ENCODE measurements at places on chromosomes 1 and 21.

GRCh38 chr1:13801655-13802486 lies 101.9 kb downstream of the PRDM2 start:
- H3K36me3 ChIP-seq: peaks cover 15% of the 10 kb centered on the region
- no peaks in the 10 kb centered on the region for H3K27me3 ChIP-seq
- no peak overlapping the region for H3K27ac ChIP-seq
- no peak for DNase-seq
- H3K4me1 ChIP-seq: no peaks in the 10 kb centered on the region

DNA sequence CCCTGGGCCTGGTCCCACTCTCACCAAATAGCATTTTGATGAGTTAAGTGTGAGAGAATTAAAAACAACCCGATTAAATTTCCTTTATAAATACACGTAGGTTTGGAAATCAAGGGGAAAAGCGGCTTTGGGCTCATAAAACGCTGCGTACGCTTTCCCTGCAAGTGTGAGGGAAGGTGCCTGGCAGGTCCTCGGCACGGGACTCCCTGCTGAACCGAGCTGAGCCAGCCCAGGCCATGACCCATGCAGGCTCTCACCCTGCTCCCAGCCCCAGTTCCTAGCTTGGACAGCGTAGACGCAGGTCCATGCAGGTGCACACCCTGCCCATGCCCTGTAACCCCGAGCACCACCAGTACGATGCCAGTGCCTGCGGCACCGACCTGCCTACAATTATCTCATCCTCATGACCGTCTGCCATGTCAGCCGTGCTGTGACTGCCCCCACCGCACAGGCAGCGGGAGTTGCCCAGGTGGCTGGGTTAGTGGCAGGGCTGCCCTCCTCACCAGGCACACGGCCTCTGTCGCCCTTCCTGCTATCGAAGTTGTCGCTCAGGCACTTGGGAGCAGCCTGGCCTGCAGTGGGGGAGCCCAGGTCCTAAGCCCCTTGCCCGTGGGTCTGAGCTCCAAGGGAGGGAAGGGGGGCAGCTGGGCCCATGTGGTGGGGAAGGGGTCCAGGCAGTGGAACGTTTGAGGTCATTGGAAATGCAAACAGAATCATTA lies 41.0 kb upstream of the ACTRT2 start:
- no peaks in the 10 kb centered on the region for H3K36me3 ChIP-seq
- no peaks in the 10 kb centered on the region for H3K27me3 ChIP-seq
- no peak overlapping the region for H3K4me3 ChIP-seq
- DNase-seq: no peak

GRCh38 chr1:94634977-94635416 lies 93.4 kb upstream of the F3 start:
- no peaks in the 10 kb centered on the region for H3K27me3 ChIP-seq
- H3K36me3 ChIP-seq: no peaks in the 10 kb centered on the region
- no peak overlapping the region for H3K27ac ChIP-seq
- H3K4me1 ChIP-seq: no peaks in the 10 kb centered on the region

GRCh38 chr1:201184307-201185122 lies 6.1 kb upstream of the IGFN1 start:
- H3K4me1 ChIP-seq: no peaks in the 10 kb centered on the region
- H3K4me3 ChIP-seq: no peak overlapping the region
- no peak for DNase-seq
- no peaks in the 10 kb centered on the region for H3K27me3 ChIP-seq
- H3K27ac ChIP-seq: no peak overlapping the region

DNA sequence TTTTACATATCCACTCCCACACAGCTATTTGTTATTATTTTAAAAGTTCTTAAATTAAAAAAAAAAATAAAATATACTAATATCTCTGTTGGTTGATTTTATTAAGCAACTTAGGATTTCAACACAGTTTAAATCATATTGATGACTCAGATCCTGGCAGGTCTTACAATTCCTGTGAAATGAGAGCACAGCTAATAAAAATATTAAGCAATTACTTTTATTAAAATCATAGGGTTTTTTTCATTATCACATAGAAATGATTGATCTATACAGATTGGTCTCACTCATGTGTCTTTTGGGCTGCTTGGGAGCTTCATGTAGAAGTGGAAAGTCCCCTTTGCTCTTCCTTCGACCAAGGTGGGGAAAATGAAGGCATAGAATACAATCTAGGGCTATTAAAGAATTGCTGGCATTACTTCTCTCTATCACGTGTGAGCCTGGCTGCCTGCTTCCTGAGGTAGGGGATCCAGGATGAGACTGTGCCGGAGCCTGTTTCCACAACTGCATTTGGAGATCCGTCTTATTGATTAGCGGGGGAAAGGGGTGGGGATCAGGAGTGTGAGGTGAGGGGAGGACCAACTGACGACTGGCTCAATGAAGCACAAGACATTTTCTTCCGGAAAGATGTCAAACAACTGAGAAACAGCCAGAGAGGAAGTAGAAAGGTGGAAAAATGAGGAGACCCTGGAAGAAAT lies 858.0 kb downstream of the USP25 start:
- DNase-seq: no peak
- no peaks in the 10 kb centered on the region for H3K27me3 ChIP-seq
- peaks cover 5% of the 10 kb centered on the region for H3K4me1 ChIP-seq
- H3K4me3 ChIP-seq: no peak overlapping the region
- no peak overlapping the region for H3K27ac ChIP-seq
